T-cell (primary cell): ENCODE measurements at places on chromosomes 7 and 10. TPM values are rescaled to one million over a fixed set of nuclear protein-coding genes. Genes with fewer than 3 reads are reported as not detected.

Gene VAX1
- not detected for total RNA-seq

Gene RBP3
- not detected for total RNA-seq

GRCh38 chr10:33240931-33241330 is 93.5 kb downstream of the NRP1 start:
- no peak for DNase-seq

- DNase-seq: no peak
Observed at GRCh38 chr7:85730012-85730411, 543.2 kb upstream of the SEMA3D start.

- no peak for DNase-seq
Observed at GRCh38 chr10:51384971-51385370, 310.7 kb downstream of the PRKG1 start.

- no peak for DNase-seq
Observed at GRCh38 chr7:112997831-112998230, 88.8 kb downstream of the GPR85 start.

DNA sequence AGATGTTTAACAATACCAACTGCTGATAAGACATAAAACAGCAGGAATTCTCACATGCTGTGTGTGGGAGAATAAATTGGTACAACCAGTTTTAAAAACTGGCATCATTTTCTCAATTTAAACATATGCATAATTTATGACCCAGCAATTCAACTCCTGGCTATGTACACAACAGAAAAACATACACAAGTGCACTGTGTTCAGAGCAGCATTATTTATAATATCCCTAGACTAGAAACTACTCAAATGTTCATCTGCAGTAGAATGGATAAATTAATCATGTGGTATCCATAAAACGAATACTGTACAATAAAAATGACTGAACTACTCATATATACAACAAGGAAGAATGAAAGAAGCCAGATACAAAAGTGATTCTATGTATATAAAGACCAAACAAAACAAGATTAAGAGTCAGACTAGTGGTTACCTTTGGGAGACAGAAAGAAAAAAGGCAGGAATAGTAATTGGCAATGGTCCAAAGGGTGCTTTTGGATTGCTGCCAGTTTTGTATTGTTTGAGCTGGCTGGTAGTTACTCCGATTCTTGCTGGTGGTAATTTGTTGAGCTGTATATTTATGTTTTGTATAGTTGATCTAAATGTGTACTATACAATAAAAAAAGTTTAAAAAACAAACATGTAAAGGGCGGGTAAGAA is 306.0 kb downstream of the TFEC start:
- DNase-seq: no peak

Gene PLCE1
- total RNA-seq: not detected

DNA sequence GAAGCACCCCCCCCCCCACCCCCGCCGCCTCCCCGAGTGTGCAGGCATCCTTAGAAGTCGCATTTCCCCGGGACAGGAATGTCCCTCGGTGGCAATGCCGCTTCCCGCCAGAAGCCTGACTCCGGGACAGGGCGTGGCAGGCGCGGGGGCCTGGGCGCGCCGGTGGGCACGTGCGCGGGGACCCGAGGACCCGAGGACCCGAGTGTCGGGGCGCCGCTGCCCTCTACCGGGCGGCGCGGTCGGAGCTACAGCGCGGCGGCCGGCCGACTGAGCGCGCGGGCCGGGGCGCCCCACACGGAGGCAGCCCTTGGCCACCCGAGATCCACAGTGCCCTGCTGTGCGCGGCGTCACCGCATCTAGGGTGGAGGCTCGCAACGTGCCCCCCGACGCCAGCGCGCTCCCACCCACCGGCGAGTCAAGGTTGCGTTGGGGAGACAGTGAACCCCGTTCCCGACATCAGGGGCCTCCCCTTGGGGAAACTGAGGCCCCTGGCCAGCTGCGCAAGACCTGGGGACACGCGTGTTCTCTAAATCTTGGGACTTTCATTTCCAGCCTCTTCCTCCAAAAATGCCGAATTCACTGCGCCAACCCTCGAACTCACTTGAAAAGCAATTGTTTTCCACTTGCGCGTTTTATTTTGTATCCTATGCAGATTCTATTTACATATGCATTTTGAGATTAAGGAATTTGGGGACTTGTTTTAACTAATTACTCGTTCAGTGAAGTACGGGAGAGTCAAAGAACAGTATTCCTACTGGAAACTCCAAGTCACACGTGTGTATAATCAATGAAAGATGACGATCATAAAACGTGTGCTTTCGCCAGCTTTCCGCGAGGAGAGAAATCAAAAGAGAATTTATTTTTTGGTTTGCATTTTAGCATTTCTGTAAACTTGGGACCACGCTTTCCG is 3.1 kb upstream of the CUX1 start:
- DNase-seq: peak; percentile 39

Gene NEUROG3
- total RNA-seq: not detected

DNA sequence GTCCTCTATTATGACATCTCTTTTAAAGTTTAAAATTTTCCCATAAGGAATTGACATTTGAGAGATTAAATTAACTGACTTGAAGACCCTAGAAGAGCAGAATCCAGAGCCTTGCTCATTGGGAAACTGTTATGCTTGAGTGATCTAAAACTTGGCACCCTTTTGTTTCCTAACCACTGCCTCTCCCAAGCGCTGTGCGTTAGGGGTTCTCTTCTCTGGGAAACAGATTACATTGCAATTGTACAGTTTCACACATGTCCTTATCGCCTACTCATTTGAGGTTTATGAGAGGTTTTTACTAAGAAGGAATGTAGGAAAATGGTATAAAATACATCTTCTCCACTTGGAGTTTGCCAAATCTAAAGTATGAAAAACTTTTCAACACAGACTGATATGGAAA is 126.8 kb upstream of the AMPH start:
- no peak for DNase-seq

DNA sequence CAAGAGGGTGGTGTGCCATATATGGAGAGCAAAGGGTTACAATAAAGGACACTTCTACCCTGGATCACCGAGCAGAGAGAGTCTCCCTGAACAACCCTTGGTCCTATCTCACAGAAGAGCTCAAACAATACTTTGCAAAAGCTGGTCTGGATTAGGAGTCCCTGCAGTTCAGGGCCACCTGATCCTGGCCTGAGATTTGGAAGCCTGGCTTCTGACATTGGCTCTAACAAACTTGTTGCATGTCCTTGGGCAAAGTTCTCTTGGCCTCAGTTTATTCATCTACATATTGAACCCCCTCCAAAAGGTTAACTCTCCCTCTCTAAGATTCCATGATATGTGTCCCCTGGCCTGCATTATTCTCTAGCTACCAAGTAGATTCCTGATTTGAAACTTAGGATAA is 1.7 kb downstream of the RBP4 start:
- DNase-seq: no peak

- DNase-seq: no peak
Observed at GRCh38 chr10:75399461-75400162, 2.0 kb downstream of the ZNF503 start.

DNA sequence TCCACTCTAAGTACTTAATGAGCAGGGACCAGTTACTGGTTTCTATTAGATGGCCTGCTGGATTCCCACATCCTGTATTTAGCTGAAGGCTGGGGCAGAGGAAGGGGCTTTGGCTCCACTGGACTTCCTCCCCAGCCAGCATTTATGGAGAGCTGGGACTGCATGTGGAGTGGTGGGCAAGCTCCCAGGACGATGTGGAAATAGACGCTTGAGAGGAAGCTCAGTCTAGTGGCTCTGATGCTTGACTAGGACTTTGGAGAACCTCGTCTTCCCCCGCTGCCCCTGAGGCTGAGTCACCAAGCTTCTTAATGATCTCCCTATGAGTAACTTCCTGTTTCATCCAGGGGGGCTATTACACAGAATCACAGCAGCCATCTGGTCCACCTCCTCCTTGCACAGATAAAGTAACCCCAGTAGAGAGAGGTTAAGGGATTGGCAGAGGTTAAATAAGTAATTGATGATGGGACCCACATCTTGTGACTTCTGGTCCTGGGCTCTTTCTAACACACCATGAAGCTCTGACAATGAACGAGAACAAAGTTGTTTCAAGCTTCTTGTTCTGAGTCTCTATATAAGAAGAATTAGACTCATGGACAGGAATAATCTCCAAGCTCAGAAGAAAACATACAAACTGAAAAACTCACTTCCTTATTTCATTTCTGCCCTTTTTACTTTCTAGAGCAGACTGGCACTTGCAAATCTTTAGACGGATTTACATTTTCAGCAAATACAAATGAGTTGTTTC is 126.2 kb downstream of the PRPF18 start:
- DNase-seq: no peak

Gene PCLO
- 0.03 TPM for total RNA-seq

Gene PRKRIP1
- total RNA-seq: 56.2 TPM

DNA sequence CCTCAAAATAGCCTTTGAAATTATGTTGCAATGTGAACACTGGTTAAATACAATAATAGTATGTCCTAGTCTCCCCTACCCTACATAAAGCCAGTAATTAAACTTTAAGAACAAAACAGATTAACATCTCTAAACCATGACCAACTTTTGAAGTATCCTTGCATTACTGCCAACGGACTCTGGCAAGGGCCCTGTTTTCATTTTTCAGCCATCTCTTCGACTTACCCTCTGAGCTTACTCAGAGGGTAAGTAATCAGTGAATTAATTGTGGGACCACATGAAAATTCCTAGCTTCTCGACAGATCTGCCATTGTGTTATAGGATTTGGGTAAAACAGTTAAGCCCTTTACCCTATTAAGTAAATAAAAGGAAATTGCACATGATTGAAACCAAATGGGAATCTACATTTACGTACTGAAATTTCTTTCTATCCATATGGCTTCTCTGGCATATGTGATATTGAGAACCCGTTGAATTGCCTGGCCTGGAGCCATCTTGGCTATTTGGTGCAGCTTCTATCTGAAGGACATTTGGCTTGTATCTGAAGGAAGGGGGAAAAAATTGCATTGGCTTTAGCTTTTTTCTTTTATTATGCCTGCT is 39.6 kb downstream of the DYNC1I1 start:
- no peak for DNase-seq

DNA sequence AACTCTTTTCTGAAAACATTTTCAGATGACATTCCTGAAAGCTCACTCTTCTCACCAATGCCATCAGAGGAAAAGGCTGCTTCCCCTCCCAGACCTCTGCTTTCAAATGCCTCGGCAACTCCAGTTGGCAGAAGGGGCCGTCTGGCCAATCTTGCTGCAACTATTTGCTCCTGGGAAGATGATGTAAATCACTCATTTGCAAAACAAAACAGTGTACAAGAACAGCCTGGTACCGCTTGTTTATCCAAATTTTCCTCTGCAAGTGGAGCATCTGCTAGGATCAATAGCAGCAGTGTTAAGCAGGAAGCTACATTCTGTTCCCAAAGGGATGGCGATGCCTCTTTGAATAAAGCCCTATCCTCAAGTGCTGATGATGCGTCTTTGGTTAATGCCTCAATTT is 16.5 kb downstream of the ANLN start:
- no peak for DNase-seq

DNA sequence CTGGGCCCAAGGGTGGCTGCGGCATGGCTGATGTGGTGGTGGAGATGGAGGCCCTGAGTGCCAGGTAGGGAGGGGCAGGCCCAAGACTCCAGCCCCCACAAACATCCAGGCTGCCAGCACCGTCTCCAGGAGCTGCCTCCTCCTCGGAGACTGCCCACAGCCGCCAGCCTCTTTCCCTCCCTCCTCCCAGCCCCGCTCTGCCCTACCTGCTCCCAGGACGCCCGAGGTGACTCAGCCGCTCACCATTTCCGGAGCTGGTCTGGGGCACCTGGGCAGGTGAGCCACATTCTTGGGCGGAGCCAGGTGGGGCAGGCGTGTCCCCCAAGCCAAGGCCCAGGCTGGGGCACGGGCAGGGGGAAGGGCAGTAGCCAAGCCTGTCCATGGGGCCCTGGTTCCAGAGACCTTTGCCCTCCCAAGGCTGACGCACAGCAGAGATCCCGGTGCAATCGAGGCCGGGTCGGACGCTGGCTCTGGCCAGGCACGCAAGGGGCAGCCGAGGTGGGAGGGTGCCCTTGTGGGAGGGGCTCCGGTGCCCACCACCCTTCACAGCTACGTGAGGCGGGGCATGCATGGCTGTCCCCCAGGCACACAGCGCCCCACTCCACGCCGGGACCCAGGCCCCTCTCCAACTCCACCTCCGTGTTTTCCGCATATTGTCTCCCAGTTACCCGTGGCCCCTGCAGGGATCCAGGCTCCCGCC is 8.8 kb downstream of the ADAP1 start:
- DNase-seq: no peak

DNA sequence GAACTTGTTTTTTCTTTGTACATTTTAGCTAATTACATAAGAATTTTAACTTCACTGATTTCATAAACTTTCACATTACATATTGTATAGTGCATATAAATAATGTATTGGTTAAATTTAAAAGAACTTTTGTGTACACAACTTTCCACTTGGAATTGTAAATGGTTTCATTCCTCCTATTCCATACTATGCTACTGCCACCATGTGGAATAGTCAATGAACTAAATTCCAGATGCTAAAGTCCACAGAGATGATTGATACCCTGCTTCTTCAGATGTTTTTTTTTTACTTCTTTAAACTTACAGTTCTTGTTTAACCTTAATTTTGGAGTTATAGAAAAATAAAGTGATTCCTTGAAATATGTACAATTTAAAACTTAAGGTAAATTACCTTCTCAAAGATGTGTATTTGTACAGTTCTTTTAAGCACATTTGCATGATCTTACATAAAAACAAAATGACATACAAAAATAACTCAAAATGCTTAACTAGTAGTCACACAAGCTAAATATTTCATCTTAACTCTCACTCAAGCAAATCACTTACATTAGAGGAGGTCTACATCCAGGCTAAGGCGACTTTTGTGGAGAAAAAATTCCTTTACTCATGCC is 247.6 kb upstream of the HGF start:
- DNase-seq: no peak

DNA sequence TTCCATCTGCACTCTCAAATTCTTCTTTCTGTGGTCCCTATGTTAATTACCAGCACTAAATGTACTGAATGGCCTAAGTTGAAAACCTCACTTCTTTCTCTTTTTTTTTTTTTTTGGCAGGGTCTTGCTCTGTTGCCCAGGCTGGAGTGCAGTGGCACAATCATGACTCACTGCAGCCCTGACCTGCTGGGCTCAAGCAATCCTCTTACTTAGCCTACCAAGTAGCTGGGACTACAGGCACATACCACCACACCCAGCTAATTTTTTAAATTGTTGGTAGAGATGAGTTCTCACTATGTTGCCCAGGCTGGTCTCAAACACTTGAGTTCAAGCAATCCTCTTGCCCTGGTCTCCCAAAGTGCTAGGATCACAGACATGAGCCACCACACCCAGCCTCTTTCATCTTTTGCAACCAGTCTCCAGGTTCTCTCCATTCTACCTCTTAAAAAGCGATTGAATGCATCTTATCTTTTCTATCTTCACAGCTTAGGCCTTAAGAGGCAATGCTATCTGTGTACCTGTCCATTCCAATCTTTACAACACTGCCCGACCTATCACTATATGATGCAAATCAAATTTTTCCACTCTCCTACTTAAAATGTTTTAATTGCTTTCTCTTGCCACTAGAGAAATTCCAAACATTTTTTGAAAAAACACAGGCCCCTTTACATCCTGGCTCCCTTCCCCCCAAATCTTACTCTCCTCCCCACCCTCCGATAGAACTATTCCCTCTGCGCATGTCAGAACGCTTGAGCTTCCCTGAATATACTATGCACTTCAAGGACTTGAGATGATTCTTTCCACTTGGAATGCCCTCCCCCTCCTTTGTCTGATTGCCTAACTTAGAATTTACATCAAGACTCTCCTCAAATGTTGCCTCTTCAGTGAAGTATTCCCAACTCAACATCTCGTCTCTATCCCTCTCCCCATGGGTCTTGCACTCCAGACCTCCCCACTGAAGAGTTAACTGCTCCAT is 6.0 kb downstream of the ICA1 start:
- no peak for DNase-seq

Gene KIAA1549
- total RNA-seq: 0.15 TPM

Gene EGR2
- total RNA-seq: 1.7 TPM

Gene ZP3
- total RNA-seq: 3.2 TPM

Gene IDI2
- total RNA-seq: not detected

- no peak for DNase-seq
Observed at GRCh38 chr10:71873582-71874211, 22.6 kb upstream of the PSAP start.
